ENCODE measurements at places on chromosomes 13 and 19.

DNA sequence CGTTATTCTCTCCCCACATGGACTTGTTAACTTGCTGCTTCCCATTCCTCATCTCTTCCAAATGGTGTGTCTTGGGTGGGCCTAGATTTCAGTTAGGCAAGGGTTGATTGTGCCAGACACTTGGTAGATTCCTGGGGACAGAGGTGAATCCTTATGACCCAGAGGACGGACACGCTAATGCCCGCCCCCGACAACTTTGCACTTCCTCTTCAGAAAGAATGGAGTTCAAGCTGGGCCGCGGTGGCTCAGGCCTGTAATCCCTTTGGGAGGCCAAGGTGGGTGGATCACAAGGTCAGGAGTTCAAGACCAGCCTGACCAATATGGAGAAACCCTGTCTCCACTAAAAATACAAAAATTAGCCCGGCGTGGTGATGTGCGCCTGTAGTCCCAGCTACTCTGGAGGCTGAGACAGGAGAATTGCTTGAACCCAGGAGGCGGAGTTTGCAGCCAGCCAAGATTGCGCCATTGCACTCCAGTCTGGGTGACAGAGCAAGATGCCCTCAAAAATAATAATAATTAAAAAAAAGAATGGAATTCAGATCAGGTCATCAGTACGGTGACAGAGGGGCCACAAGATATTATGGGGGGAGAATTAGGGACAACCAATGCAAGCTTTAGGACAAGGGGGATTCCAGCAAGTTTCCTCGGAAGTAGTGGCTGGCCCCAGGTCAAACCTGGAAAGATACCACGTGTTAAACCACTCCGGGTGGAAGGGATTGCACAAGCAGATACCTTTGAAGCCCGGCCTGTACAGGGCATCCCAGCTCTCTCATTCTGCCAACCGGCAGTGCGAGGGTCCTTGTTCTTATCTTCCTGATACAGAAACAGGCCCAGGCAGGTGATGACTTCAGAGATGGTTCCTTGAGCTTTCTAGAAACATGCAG, 2.7 kb downstream of the MYO9B start:
- no peak for DNase-seq

GRCh38 chr13:77384999-77385398, 58.1 kb upstream of the MYCBP2 start:
- DNase-seq = no peak

GRCh38 chr13:107241381-107241780, 673.4 kb upstream of the ARGLU1 start:
- no peak for DNase-seq

DNA sequence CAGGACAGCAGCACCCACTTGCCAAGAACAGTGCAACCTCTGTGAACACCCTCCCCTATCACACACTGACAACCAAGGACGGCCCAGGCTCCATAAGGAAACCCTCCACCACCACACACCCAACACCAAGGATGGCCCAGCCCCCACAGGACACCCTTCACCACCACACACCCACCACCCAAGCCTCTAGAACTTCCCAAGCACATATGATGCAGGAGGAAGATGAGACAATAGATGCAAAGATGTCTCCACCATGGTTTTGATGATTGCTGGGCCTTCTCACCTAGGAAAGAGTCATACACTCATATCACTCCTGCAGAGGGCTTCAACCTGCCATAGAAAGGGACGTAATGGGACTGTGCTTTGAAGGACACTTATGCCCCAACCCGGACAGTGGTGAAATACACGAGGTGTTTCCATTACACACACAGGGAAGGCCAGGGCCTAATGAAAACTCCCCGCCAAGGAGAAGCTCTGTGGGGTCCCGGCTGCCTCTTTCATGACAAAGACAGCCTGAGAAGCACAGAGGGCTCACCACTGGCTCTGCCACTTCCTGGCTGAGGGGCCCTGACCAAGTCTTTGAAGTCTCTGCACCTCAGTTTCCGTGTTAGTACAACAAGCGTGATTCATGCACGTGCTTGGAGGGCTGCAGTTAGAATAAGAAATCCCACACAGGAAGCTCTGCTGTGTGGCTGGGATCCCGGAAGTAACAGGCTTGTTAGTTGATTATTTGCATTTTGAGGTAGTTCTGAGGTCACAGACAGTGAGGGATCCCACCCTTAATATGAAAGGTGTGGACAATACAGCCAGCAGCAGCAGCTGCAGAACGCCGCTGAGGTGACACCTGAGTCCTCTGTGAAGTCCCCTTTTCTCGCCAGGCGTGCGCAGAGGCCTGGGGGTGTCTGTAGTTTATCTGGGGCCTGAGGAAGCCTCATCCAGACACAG, 61.9 kb upstream of the ATP12A start:
- no peak for DNase-seq

GRCh38 chr13:99432609-99433542, 68.4 kb upstream of the TM9SF2 start:
- DNase-seq = peak; percentile 50

DNA sequence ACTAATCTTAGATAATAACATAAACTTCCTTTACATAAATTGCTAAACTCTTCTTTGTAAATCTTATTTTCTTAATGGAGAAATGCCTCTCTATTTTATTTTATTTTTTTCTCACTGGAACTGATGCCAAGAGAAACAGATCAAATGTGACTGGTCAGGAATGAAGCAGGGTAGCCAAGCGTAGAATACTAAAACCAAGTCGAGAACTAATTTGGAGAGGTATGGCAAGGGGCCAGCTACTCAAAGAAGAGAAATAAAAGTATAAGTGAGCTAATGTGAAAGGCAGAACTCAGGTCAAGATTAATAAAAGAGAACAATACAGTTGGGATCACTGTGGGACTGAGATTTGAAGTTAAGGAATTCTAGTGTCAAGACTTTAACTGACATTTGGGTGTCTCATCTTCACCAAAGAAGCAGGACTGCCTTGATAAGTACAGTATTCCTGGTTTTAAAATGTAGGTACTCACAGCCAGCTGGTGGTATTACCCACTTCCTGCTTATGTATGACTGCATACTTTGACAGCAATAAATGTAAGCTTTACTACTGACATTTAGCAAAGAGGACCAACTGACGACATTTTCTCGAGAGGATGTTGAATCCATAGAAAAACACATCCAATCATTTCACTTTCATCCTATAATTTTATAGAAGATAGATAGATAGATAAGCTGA, 1192.2 kb downstream of the EFNB2 start:
- DNase-seq = no peak

GRCh38 chr13:48634636-48635035, 19.1 kb upstream of the CYSLTR2 start:
- DNase-seq = no peak

GRCh38 chr13:37136187-37136586, 30.7 kb upstream of the CSNK1A1L start:
- DNase-seq = no peak

DNA sequence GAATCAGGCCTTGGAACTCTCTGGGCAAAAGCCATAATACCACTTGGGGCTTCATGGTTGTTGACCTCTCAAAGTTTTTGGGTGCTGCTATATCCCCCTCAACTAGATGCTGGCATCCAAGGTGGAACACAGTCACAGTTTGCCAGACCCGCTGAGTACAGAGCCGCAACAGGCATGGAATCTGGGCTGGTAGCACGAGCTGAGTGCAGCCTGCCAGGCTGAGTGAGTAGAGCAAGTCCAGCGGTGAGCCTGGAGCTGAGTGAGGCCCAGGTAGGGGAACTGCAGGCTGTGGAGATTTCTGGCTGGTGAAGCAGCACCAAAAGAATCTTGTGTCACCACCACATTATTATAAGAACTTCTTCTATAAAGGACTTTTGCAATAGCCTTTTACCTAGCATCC, 192.6 kb downstream of the PCDH17 start:
- no peak for DNase-seq

Measured in right hindlimb (tissue), 1 donor.